Lung (tissue), 17 donors: ENCODE measurements at places on chromosomes 5 and 9.

GRCh38 chr5:160133071-160133917, 14.0 kb upstream of the PWWP2A start:
- DNase-seq, result peak; percentile 78

- no peak for DNase-seq
Observed at GRCh38 chr5:65413822-65414221, 67.9 kb downstream of the ADAMTS6 start.

DNA sequence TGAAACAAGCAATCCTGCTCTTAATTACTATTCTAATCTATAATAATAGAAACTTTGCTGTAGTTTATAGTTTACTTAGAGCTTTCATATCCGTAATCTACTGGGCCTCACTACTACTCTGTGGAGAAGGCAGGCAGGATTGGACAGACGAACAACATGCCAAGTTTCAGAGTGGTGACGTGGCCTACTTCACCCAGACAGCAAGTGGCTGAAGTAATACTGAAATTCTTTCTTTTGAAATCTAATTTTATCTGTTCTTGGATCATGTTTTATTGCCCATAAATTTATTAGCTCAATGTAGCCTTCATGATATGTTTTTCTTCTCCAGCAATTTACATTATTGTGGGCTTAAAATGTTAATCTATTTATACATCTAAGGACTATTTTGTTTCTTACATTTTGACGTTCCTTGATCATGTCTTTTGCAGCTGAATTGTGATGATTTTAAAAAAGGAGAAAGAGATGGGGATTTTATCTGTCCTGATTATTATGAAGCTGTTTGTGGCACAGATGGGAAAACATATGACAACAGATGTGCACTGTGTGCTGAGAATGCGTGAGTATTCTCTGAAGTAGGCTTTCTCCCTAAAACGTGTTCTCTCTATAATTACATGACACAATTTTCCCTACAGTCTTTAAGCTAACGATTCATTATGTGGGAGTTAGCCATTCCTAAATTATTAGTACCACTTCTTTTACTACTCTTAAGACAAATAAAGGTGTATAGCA, 22.4 kb downstream of the SPINK5 start:
- peak; percentile 12 for DNase-seq

- no peak for DNase-seq
Observed at GRCh38 chr5:56314529-56314928, 81.4 kb upstream of the ANKRD55 start.

- DNase-seq, result no peak
Observed at GRCh38 chr5:37738057-37738691, 101.7 kb downstream of the GDNF start.

- DNase-seq, result no peak
Observed at GRCh38 chr5:42604171-42604711, 152.4 kb upstream of the CCDC152 start.

- DNase-seq, result no peak
Observed at GRCh38 chr5:137040024-137040423, 459.1 kb downstream of the SPOCK1 start.

DNA sequence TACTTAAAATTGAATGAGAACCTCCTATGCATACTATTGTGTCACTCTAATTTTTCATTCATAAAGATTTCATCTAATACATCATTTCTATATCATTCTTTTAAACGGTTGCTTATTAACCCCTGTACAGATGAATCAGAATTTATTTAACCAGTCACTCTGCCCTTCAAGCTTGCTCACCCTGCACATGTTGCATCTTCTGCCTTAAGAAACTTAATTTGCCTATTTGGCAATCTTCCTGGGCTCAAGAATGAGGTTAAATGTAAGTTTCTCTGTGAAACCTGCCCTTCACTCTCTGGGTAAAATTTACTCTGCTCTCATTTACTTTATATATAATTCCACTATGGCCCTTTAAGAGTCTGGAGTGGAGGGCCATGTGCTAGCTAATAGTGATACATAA, 434.7 kb upstream of the ZNF608 start:
- DNase-seq, result no peak

- DNase-seq, result no peak
Observed at GRCh38 chr9:73079326-73079725, 72.3 kb upstream of the ANXA1 start.

DNA sequence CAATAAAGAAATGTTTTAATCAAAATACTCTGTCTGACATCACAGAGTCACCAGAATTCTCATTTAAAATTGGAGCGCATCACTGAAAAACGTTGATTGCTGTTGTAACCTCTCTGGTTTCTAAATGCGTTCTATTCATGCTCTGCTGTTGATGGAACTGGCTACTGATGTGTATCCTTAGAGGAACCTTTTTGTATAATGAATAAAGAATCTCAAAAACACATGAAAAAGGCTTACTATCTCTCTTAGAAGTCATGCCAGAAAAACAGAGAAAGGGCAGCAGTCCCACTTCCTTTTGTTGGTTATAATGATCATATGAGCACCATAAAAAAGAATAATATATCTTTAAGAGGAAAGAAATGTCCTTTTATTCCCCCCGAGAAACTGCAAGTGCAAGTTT, 615.5 kb downstream of the TLE1 start:
- DNase-seq, result no peak

- peak; percentile 51 for DNase-seq
Observed at GRCh38 chr9:133160742-133161546, 2.8 kb downstream of the GBGT1 start.

DNA sequence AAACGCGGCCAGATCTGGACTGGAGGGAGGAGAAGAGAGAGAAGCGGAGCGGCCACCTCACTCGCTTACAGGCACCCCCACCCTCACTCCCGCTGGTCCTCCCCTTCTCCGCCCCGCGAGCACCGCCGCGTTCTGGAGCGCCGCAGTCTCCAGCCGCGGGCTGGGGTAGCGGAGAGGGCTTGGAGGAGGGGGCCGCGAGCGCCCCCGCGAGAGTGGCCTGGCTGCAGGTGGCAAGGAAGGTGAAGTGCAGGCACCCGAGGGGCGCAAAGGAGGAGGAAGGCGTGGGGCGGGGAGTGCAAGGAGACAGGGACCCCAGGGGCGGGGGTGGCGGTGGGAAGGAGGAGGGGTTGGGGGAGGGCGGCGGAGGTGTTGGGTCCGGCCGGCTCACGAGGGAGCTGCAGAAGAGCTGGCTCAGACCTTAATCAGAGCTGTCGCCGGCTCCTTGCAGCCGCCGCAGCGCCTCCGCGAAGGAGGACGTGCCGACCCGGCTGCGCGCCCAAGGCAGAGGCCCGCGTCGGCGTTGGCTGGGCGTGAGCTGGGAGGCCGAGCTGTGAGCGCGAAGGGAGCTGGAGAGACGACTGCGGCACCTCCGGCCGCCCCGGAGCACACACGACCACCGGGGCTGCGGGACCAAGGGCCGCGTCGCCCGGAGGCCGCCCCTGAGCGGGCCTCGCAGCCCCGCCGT, at the start of gene DMRT3:
Gene DMRT3 (plus strand): TSS at position 398 of the 685 bp plus-strand sequence. CDS start 347 bp downstream, outside the sequence.
- DNase-seq, result peak; percentile 46

DNA sequence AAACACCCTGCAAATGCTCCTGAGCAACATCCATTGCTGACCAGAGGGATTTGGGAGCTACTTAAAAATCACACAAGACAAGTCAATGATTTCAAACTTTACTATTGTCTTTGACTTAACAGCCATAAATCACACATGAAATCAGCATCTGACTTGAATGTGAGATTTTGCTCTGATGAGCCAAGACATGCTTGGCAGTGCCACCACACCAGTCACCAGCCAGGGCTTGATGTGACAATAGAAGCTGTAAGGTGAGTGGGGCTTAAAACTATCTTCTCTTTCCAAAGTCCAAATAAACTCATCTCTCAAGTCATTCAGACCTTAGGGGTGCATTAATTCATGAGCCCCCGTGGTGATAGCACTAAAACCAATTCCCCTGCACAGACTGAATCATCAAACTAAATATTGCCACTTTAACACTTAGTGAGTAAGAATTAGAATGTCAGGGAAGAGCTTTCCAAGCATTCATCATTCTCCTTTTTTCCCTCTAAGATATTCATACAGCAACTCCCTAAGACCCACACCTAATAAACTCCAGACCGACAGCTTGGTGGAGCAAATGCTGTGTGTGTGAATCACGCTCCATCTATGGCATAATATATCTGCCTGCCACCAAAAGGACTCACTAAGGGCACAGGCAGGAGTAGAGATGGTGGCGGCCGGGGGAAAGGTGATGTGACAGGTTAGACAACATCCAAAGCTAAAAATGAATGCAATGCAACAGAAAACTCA, 119.4 kb downstream of the SPOCK1 start:
- no peak for DNase-seq

DNA sequence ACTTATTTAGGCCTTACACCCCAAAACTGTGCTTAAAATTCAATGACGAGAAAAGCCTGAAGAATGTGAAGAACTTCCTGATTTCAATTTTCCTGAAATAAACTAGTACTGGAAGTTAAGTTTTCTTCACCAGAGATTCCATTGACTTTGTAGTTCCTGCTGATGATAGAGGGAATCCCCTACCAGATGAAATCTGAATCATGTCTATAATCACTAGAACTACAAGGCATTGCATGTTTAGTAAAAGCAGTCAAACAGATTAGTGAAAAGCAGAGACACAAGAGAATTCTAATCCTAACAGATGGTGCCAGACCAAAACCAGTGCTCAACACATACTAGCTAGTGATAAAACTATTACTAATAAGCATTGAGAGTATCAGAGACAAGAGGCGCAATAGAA, 130.0 kb downstream of the PDE4D start:
- no peak for DNase-seq

DNA sequence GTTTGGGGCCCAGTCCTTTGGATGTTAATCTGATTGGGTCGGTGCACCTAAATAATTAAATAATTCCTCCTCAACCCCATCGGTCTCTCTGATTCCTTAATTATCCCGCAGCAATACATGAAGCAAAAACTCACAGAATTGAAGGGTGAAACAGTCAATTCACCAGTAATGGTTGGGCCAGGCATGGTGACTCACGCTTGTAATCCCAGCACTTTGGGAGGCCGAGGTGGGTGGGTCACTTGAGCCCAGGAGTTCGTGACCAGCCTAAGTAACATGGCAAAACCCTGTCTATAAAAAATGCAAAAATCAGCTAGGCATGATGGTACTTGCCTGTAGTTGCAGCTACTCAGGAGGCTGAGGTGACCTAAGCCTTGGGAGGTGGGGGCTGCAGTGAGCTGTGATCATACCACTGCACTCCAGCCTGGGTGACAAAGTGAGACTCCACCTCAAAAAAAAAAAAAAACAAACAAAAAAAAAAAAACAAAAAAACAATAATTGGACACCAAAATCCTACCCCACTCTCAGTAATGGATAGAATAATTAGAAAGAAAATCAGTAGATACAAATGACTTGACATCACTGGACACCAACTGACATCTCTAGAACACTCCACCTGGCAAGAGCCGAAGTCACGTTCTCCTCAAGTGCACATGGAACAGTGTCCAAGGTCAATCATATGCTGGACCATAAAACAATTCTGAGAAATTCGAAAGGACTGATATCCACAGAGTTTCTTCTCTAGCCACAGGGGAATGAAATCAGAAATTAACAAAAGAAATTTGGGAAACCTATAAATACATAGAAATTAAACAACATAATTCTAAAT, 5.3 kb downstream of the ABO start:
- DNase-seq, result no peak

- peak; percentile 71 for DNase-seq
Observed at GRCh38 chr9:110537841-110538646, 41.5 kb downstream of the SVEP1 start.

GRCh38 chr5:168426007-168426863, 60.0 kb upstream of the RARS1 start:
- DNase-seq, result no peak

- DNase-seq, result no peak
Observed at GRCh38 chr9:134570711-134571325, 70.8 kb upstream of the COL5A1 start.

DNA sequence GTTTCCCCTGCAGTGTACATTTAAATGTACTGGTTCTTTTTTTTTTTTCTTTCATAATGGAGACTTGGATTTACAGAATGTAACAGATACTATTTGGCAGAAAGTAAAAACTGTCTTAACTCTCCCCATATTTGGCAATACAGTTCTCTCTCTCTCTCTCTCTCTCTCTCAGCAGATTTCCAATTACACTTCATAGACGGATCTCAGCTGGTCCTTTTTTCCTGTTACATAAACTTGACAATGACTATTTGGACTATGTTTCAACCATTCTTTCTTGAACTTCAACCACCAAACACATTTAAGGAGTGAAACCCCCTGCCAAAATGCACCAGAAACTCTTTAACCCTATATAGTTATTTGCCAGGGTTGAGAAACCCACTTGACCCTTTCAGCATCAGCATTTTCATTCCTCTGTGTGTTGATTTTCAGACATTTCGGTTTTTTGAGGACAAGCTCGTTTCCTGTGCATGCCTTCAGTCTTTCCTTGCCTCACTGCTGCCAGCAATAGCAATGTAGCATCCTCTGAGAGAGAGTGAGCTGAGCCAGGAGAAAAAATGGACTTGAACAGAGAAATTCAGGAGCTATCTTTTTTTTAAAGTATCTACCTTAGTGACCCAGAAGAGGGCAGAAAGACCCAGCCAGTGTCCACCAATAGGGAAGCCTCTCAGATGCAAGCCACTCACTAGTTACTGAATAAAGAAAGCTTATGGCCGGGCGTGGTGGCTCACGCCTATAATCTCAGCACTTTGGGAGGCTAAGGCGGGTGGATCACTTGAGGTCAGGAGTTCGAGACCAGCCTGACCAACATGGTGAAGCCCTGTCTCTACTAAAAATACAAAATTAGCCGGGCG, 26.0 kb upstream of the GNA14 start:
- peak; percentile 96 for DNase-seq

DNA sequence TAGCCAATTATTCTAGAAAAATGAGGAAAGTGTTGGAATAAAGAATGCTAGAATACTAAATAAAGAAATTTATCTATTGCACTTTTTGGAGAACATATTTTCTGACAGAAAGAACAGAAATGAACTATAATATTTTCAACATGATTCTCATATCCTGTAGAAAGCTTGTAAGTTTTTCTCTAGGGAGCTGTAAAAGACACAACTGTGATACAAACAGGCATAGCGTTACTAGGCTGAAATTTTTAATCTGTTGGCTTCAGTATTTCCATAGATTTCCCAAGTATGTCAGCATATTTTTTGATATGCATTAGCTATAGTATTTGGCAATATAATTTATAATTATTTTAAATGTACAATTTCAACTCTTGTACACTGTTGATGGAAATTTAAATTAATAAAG, 31.3 kb downstream of the ANXA1 start:
- DNase-seq, result no peak

DNA sequence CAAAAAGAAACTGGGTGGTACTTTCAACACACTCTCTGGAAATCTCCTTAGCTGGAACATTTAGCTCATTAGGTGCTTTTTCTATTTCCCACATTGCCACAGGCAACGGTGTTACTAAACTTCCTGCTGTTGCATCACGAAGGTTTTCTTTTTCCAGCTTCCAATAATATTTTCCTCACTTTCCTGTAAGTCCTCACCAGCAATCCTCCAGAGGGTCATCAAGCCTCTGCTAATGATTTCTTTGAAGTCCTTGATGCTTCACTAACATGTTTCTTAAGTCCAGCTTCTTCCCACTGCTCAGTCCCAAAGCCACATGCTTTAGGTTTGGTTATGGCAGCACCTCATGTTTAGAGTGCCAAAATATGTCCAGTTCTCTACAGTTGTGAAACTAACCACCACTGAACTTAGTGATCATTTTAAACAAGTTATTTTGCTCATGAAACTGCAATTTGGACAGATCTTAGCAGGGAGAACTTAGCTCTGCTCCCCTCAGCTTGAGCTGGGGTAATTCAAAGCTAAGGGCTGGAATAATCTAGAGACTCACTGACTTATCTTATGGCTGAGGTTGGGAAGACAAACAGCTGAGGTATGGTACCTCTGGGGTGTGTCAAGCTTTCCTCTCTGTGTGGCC, 39.9 kb upstream of the RETREG1 start:
- no peak for DNase-seq

GRCh38 chr5:16550316-16550952, 66.4 kb downstream of the RETREG1 start:
- DNase-seq, result no peak
